Stimulated activated CD8-positive, alpha-beta memory T cell treated with anti-CD3 and anti-CD28 coated beads, Interleukin-4, amount 100 ng/mL, for 1 hour (primary cell): ENCODE measurements at places on chromosomes 16 and 17.

GRCh38 chr17:63946440-63947363 lies 14.6 kb upstream of the CD79B start:
- peak; percentile 40 for DNase-seq

DNA sequence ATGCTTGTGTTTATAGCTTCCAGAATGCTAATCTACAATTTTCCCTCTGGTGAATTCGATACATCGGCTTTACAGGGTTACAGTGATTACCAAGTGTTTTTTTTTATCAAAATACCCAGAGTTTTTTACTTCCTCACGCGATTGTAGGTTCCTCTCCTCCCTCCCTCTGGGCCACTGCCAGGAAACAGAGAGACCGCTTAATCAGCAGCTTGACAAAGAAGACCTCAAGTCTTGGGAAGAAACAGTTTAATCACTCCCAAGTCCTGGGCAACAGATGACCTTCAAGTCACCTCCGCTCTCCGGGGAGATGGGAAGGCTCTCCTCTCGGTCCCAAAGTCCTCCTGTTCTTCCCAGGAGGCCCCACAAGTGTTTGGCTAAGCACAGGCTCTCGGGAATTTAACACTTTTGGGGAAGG lies 23.5 kb downstream of the SMTNL2 start:
- no peak for DNase-seq

DNA sequence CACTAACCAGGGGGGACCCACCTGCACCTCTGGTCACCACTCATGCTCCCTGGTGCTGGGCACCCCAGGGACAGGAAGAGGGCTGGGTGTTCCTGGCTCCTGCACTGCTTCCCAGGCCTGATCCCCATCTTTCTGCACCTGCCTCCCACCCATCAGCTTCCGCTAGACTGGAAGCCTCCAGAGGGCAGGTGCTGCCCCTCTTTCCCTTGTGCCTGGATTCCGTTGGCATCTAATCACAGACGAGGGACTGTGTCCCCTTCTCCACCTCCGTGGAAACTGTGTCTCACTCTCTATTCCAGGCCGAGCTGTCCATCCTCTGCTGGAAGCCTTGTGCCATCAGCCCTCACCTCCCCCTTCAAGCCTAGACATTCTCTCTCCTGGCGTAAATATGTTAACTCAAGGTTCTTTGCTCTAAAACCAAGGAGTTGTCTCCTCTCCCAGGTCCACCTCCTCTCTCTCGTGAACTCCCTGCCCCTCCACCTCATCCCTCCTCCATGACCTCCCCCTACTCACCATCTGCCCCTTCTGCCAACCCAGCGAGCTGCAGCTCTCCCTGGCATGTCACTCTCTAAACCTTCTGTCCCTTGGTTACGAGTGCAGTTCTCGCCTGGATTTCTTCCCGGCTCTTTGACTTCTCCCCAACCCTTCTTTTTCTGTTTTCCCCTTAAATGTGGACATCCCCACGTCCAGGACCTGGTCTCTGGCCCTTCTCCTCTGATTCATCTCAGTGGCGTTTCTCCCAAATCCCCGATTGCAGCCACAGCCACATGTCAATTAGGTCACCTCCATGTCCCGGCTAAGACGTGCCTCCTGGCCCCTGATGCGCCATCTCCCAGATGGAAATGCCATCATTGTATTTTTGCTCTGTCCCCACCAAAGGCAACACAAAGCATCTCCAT lies 107.7 kb downstream of the SEC14L1 start:
- no peak for DNase-seq

DNA sequence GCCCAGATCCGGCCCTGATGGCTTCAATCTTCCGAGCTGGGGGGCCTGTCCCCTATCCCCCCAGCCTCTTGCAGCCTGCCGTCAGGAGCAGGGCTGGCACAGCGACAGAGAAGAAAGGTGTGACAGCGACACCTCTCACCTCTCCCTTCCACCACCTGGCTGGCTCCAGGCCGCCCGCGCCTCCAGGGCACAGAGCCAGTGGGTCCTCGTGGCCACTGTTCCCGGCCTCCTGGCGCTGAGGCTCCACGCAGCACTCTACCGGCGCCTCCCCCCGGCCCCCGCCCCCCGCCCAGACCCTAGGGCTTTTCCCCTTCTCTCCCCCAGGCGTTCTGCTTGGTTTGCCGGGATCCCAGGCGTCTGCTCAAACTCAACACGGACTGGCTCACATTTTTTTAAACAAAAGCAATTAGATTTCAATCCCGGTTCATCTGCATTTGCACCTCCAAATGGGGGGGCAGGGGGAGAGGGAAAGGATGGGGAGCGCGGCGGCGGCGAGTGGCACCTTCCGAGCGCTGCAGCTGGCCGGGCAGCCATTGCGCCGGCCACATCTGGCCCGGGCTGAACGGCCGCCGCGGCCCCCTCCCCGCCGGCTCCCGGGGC lies 12.8 kb upstream of the CBX8 start:
- no peak for DNase-seq

- no peak for DNase-seq
These were observed 280.4 kb downstream of the SLC39A11 start for GRCh38 chr17:72811976-72812687.

- DNase-seq, result no peak
These were observed at the start of gene MMD for GRCh38 chr17:55421179-55421934. MMD (minus strand) TSS chr17:55421835; CDS start chr17:55421695, 140 bp downstream.

DNA sequence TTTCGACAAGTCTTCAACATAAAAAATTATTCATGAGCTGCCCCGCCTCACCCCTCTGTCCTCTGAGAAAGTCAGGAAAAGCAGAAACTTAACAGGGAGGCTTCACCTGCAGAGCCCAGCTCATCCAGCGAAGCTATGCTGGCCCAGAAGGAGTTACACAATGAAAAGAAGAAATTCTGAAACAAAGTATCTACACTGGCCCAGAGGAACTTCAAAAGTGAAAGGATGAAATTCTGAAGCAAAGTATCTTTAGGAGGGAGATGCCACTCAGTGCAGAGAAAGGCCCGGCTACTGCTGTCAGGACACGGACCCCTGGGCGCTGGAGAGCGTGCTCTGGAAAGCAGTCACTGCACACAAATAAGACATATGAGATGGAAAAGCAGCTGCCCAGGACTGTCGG lies 1.6 kb downstream of the GALNS start:
- no peak for DNase-seq

GRCh38 chr16:84356591-84357116 lies 11.7 kb upstream of the ATP2C2 start:
- DNase-seq, result no peak

DNA sequence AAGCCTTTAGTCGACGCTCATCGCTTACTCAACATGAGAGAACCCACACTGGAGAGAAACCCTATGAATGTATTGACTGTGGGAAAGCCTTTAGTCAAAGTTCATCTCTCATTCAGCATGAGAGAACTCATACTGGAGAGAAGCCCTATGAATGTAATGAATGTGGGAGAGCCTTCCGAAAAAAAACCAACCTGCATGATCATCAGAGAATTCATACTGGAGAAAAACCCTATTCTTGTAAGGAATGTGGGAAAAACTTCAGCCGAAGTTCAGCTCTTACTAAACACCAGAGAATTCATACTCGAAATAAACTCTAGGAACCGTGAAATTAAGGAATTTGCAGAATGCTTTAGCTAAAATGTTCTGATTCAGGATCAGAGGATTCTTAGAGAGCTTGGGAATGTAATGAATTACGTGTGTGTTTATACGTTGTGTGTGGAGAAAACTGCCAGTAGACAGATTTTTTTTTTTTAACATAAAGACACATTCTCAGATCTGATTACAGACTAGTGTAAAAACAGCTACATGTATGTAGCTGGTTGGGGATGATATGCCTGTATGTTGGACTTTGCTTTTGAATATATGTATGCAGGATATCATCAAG lies 25.4 kb downstream of the ZFP90 start:
- DNase-seq, result no peak

DNA sequence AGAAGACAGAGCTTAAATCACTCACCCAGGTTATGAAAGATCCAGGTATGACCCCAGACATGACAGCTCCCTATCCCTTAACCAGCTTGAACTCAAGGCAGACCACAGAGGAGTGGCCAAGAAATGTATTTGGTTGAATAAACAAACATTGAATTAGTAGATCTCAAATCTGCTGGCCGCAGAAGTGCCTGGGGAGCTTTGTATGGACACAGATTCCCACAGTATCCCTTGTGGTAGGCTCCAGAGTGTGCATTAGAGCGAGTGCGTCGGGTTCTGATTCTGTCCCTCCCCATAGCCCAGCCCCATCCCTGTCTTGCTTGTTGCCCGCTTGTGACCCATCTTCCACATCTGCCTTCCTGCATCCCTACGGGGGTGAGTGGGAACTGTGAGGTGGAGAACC lies 118.8 kb upstream of the FOXF1 start:
- no peak for DNase-seq

DNA sequence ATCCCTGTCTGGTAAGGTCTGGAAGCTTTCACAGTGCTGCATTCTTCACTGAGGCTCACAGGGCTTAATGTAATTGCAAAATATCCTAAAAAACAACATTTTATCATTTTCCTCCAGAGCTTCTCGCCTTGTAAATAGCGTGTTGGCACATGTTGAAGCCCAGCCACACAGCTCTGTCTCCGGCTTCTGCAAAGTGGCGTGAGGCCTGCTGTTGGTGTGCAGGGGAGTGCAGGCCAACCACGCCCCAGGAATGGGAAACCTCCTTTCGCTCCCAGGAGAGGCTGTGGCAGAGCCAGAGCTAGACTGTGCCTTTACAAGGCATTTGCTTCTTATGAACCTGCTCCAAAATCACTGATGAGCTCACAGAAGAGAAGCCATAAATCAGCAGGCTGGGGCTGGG lies 248.2 kb upstream of the MAF start:
- DNase-seq, result no peak

DNA sequence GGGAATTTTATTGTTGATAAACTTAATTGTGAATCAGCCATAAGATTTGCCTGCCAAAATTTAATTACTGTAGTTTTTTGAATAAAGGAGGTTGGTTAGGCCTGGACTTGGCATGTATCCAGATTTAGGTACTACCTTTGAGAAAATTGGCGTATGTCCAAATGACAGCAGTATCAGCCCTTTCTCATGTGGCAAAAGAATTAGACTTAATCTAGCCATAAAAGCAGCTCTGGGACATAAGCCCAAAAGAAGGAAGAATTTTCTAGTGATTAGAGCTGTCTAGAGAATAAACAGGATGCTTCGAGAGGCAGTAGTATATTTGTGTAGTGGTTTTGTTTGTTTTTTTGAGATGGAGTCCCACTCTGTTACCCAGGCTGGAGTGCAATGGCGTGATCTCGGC lies 27.7 kb downstream of the PPM1E start:
- DNase-seq, result no peak

- no peak for DNase-seq
These were observed 91.6 kb downstream of the ZDHHC7 start for GRCh38 chr16:84919708-84920107.

- DNase-seq, result no peak
These were observed 146.2 kb downstream of the PARN start for GRCh38 chr16:14483819-14484385.

GRCh38 chr17:77636835-77637817 lies 321.4 kb upstream of the TNRC6C start:
- no peak for DNase-seq

DNA sequence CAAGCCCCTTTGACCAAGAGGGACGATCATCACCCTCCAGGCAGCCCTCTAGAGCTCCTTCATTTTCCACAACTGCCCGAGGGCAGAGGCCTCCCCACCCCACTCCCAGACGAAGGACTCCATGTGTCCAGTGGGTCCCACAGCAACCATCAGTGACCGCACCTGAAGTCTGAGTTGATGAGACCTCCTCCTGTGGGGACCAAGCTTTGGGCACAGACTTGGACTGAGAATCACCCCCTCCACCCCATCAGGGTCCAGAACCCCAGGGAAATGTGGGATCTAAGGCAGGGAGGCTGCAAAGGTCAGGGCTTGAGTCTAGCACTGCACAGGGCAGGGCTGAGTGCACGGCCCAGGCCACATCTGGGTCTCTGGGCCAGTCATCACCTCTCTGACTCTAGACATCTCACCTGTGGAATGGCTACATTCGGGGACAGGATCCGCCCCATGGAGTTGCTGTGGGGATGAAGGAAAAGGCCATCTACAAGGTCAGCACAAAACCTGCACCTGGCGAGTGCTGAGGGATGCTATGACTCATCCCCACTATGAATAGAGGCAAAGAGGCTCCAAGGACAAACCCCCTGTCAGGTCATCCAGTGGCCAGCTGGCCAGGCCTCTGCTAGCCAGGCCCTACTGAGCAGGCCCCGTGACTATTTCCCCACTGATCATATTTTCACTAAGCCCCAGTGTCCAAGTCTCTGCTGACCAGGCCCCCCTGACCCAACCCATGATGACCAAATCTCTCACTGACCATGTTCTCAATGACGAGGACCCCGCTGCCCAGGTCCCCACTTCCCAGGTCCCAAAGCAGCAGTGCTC lies 38.4 kb downstream of the TNFRSF13B start:
- no peak for DNase-seq

- DNase-seq, result peak; percentile 82
These were observed at the start of gene TBX21 for GRCh38 chr17:47733047-47733673. TBX21 (plus strand) TSS chr17:47733236; CDS start chr17:47733455, 219 bp downstream.

GRCh38 chr17:68981288-68981687 lies 26.1 kb upstream of the ABCA8 start:
- no peak for DNase-seq

- DNase-seq, result no peak
These were observed 265.5 kb downstream of the PARN start for GRCh38 chr16:14364386-14365199.

DNA sequence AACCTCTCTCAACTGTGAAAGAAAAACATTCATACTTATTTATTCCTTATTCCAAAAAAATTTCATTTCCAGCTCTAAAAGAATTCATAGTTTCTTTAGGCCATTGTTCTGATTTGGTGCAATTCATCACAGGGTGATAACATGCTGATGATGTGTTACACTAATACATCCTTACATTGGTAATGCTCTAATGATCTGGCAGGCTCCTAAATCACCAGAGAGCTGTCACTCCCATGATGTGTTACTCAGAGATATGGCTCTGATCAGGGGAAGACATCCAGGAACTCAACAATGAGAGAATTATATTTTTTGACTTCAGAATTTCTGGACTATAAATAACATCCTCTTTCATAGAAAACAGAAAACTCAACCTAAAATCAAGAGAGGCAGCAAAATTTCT lies 209.3 kb downstream of the CHD9NB start:
- DNase-seq, result no peak

DNA sequence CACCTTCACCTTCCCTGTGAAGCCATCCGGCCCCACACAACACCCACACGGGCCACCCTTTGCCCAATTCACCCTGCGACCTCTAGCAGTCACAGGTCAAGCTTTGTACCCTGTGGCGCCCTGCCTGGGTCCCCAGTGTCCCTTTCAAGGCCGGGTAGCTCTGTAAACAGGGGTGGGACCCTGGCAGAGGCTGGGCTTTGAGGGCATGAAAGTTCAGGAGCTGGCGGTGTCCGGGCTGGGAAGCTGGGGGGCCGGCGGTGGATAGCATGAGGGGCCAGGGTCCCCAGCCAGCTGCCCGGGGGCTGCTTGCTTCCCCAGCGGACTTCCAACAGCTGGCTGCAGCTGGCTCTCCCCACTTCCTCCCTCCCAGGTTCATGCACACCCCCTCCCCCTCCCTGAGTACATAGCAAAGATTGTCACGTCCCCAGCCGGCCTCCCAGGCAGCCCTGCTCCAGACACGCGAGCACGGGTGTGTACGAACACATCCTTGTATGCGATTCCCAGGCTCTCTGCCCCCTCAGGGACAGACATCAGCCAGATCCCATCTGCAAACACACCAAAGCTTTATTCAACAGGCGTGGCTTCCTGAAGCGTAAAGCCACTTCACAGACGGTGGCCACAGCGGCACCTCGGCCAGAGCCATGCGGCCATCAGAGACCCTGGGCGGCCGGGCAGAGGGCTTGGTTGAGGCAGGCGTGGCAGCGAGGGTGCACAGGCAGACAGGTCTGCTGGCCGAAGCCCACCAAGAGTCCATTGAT lies 8.2 kb downstream of the NTHL1 start:
- DNase-seq, result no peak

- DNase-seq, result no peak
These were observed 679.0 kb upstream of the CA10 start for GRCh38 chr17:52837492-52837891.
